Neural progenitor cell (in vitro differentiated cells): ENCODE measurements at places on chromosomes 12 and 14.

DNA sequence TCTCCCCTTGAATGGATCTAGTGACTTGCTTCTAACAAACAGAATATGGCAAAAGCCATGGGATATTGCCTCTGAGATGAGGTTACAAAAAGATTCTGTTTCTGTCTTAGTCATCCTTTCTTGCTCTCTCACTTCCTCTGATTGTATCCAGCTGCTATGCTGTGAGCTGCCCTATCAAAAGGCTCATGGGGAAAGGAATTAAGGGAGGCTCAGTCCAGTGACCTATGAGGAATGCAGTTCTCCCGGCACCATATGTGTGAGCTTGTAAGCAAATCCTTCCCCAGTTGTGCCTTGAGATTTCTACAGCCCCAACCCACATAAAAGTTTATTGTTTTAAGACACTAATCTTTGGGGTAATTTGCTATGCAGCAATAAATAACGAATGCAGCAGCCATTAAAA is 183.1 kb downstream of the KLHL28 start:
- peak; percentile 68 for DNase-seq
- no peaks in the 10 kb centered on the region for H3K27me3 ChIP-seq
- no peak overlapping the region for H3K4me3 ChIP-seq
- no peak overlapping the region for H3K27ac ChIP-seq

DNA sequence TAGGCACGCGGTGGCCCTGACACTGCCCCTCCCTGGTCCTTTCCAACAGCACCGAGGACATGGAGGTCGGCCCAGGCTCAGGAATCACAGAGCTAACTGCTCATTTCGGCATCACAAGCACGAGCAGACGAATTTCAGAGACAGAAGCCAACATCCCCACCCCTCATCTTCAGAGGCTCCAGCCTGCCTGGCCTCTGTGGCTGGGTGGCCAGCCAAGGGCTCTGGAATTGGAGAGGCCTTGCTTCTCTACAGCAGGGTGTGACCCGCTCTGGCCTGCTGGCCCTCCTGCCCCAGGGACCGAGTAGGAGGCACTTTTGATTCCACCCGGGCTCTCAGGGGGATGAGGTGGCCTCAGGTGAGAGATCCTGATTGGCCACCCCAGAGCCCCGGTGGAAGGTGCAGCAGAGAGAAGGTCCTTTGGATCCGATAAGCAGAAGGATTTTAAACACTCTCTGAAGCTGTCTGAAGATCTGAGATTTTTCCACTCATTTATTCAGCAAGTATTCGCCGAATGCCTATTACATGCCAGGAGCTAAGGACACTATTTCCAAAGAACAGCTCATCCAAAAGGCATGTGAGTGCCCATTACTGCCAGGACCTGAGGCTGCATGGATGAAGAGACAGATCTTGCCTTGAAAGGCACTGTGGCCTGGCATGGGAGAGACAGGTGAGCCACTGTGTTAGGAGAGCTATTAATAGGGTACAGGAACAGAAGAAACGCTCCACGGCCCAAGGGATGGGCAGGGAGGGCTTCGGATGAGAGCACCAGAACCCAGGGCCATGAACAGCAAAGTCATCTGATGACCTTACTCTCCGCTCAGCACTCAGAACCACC is 10.2 kb downstream of the BAG5 start:
- no peak for DNase-seq
- H3K36me3 ChIP-seq, result no peaks in the 10 kb centered on the region
- H3K27me3 ChIP-seq, result no peaks in the 10 kb centered on the region
- H3K4me3 ChIP-seq, result no peak overlapping the region
- no peak overlapping the region for H3K27ac ChIP-seq

DNA sequence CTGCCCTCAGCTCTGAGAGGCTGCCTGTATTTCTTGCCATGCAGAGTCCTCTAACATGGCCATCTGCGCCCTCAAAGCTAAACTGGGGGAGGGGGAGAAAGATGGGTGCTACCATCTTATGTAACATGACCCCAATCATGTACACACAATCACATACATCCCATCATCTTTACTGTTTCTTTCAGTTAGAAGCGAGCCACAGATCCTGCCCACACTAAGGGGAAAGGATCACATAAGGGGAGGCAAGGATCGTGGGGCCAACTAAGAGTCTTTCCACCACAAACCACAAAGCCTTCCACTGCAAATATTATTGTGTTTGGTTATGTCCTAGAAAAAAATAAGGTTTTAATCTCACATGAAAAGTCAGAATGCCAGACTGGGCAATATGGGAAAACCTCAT is 11.8 kb upstream of the AMN1 start:
- DNase-seq, result no peak
- H3K4me1 ChIP-seq, result no peaks in the 10 kb centered on the region
- no peak overlapping the region for H3K4me3 ChIP-seq
- H3K36me3 ChIP-seq, result no peaks in the 10 kb centered on the region

DNA sequence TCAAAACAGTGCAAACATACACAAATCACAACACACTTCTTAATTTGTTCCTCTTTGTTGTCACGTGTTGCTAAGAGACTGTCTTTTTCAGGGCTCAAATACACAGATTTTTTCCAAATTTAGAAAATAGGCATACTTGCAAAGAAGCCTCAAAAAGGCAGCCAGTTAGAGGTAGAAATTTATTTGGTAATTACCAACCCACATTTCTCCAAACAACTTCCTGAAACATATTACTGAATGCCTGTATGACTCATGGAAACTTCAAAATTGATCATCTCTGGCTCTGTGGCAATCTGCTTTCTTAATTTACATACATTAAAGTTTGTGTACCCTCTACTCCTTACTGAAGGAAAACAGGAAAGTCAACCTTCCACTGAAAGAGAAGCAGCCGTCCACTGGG is 36.4 kb downstream of the PPM1H start:
- no peak overlapping the region for H3K4me3 ChIP-seq
- H3K36me3 ChIP-seq, result no peaks in the 10 kb centered on the region
- H3K27ac ChIP-seq, result no peak overlapping the region
- no peaks in the 10 kb centered on the region for H3K27me3 ChIP-seq

GRCh38 chr14:77458249-77458950 is 507 bp downstream of the AHSA1 start:
- H3K4me1 ChIP-seq, result peaks cover 9% of the 10 kb centered on the region
- H3K27ac ChIP-seq, result peak overlapping the region; percentile 83
- H3K36me3 ChIP-seq, result peaks cover 7% of the 10 kb centered on the region
- DNase-seq, result peak; percentile 68
- H3K27me3 ChIP-seq, result no peaks in the 10 kb centered on the region

DNA sequence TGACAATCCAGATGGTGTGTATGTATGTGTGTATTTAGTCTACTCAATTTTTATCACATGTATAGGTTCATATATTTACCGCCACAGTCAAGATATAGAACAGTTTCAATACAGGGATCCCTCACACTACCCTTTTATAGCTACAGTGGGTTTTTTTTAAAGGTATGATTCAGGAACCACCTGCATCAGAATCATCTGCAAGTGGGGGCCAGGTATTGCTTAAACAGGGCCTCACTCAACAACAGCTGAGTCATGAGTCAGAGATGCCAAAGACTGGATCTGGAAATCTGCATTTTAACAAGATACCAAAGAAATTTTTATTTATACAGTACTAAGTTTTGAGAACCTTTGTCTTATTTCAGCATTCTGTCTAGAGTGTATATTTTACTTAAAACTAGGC is 117.6 kb downstream of the SLC35F4 start:
- H3K27me3 ChIP-seq, result no peaks in the 10 kb centered on the region
- no peak for DNase-seq
- no peaks in the 10 kb centered on the region for H3K4me1 ChIP-seq
- H3K36me3 ChIP-seq, result no peaks in the 10 kb centered on the region
- H3K4me3 ChIP-seq, result no peak overlapping the region
- H3K27ac ChIP-seq, result no peak overlapping the region
